ENCODE measurements at places on chromosomes 16 and 17.

- no peak for DNase-seq
Measured at GRCh38 chr17:79777120-79777893, 641 bp upstream of the CBX2 start.

GRCh38 chr17:17119533-17119932 is 77.3 kb downstream of the MPRIP start:
- no peak for DNase-seq

GRCh38 chr17:50763716-50764475 is 3.4 kb downstream of the ANKRD40CL start:
- DNase-seq = peak; percentile 60

- no peak for DNase-seq
Measured at GRCh38 chr17:34257299-34257985, 2.4 kb downstream of the CCL2 start.

DNA sequence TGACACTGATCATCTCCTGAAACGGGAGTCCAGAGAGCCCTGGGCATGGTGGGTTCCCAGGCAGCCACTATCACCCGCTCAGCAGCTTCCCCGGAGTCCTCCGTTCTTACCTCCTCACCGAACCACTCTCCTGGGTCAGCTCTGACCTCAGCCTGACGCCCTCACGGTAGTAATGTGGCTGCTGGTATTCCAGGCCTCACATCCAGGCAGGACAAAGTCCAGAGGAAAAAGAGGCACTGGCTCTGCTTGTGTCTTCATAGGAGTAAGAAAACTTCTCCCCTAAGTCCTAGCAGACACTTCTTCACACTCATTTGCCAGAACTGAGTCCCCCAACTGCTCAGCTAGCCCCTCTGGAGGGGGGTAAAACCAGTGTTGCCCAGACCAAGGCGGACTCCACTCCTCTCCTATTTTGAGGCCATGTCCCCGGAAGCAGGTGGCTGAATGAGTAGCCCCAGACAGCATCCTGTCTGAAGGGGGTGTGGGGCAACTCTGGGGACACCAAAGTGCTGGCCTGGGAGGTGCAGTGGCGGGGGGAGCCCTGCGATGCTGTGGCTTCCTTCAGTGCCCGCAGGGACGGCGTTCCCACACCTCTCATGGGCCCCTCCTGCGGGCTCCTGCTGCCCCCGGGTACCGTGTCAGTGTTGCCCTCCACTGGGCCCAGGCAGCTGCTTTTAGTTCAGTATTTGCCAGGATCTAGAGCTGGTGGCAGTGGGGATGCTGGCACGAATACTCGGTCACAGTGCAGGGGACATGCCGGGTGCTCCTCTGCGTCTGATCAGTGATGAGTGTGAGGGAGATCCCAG is 5.4 kb downstream of the FSCN2 start:
- no peak for DNase-seq

DNA sequence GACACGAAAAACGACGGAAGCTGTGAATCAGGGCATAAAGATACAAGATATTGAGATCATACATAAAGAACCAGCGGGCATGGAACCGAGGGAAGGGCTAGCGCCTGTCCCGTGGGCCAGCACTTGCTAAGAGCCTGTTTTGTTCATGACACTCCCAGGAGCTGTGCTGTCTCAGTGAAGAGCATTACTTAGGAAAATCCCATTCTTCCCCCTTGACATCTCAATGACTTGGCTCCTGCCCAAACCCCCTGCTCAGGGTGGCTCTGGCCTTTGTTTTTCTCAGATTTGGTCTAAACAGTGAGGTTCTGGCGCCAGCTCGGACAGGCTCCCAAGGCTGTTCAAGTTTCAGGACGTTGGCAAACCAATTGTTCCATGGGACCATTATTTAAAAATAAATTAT is 79.1 kb upstream of the SEC14L1 start:
- DNase-seq = no peak

DNA sequence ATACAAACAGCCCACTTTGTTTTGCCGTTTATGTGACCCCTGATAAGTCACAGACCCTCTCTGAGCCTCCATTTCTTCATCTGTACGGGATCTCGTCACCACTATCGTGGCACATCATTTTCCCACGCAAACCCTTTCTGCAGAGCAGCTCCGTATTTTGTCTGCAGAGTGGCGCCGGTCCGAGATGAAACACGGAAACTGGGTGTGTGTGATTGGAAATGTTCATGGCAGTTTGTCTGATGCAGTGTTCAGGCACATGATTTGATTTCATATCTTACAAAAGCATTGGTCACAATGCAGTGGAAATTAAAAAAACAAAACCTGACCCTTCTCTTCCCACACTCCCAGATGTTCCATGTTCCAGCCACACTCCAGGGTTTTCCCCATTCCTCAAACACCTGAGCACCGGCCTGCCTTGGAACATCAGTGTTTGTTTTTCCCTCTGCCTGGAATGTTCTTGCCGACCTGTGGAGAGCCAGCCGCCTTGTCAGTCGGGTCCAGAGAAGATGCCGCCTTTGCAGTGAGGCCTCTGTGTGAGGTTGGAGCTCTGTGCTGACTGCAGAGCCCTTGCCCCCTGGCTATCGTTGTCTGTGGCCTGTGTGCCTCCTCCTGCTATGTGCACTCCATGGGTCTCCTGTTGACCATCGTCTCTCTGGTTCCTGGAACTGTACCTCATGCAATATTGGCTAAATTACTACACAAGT is 39.2 kb downstream of the NT5M start:
- DNase-seq = no peak

DNA sequence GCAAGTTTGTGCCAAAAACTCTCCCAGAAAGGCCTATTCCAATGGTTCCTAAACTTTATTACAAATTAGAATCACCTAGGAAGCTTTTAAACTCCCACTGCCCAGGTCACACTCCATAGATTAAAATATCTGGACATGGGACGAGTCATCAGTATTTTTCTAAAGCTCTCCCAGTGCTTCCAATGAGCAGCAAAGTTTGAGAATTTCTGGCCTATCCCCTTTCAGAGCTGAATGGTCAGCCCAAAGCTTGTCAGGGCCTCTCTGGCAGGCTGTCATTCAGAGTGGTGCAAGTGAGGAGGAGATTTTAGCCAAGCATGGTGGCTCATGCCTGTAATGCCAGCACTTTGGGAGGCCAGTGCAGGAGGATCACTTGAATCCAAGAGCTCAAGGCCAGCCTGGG is 2.4 kb downstream of the BCL6B start:
- DNase-seq = no peak

GRCh38 chr17:3727041-3727440 is 3.3 kb downstream of the HASPIN start:
- DNase-seq = no peak

DNA sequence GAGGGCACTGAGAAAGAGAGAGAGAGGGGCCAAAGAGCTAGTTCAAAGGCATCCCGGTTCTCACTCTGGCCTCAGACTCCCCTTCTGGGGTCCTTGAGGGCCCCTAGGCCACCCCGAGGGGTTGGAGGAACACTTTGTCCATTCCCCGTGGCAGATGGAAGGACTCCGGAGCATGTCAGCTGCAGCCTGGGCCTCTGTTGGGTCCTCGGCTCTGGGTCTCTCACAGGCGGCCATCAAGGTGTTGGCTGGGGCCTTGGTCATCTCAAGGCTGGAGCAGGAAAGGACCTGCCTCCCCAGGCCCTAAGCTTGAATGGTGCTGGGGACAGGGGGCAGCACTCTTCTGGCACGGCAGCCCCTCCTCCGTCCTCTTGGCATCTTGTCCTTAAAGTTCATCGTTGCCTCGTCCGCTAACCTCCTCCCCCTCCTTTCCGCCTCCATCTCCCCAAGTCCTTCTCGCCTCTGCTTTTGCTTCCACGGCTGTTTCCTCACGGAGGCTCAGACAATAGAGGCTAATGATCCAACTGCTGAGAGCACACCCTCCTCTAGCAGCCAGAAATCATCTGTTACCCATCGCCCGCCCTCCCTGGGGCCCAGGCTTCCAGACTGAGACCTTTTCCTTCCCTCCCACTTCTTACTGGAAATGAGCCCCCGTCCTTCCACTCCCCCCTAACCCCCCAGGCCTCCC is 23.3 kb downstream of the CCR7 start:
- DNase-seq = no peak

DNA sequence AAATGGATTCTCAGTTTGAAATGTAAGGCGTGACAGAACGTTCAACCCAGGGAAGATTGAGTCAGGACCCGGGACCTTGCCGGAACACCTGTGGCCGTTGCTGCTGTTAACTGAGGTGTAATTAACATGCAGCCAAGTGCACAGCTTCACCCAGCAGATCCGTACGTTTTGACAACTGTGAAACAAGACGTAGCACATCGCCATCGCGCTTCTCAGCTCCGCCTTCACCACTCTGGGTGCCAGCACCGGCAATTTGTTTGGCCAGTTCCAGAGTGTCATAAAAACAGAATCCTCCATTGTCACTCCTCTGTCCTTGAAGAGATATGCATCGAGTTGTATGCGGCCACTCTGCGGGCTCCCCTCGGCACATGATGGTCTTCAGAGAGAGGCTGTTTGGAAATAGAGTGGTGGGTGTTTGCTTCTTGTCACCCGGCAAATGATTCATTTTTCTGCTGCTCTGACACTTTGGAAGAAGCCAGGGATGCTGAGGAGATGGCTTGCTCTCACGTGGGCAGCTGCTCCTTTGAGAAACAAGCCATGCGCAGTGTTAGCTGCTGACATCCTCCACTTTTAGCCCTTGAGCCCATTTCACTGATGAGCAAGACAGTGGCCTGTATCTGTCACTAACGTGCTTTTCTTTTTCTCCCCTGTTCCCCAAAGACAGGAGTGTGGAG is 22.6 kb downstream of the NAA60 start:
- no peak for DNase-seq

DNA sequence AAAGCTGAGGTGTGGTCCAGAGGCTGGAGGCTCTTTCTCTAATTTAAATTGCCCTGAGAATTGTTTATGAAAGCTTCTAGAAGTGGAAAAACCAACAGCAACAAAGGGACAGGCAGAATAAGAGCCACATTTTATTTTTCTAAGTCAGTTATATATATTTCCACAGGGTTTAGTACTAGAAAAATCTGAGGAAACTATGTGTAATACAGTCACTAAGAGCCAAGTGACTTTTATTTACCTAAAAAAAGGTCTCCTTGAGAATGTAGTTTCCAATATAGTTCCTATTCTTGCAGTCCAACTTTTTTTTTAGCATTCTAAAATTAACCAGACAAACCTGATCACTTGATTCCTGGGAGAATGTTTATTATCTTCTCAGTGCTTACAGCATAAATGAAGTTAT is 296.6 kb upstream of the MYOCD start:
- DNase-seq = no peak

DNA sequence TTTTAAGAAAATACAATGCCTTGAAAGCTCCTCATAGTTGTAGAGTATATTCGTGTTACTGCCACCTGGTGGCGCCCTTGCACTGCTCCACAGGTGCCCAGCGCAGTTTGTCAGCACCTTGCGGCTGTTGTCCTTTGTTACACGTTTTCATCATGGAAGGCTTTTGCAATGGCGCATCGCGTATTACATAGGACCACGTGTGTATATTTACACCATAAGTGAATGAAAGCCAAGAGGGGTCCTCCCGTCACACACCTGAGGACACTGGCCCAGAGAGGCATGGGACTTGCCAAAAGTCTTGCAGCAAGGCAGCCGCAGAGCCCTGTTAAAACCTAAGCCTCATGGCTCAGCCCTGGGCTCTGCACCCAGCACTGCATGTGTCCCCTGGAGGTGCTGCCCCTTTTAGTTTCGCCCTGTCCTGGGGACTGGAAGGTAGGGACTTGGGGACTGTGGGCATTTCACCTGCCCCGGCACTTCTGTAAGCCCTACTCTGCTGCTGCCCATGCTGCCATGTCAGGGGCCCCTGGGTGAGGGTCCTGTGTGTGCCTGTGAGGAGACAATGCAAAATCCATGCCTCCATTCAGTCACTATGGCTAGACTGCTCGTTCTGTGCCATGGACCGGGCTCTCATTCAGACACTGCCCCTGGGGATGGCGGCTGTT is 24.3 kb downstream of the POLR3E start:
- peak; percentile 84 for DNase-seq

DNA sequence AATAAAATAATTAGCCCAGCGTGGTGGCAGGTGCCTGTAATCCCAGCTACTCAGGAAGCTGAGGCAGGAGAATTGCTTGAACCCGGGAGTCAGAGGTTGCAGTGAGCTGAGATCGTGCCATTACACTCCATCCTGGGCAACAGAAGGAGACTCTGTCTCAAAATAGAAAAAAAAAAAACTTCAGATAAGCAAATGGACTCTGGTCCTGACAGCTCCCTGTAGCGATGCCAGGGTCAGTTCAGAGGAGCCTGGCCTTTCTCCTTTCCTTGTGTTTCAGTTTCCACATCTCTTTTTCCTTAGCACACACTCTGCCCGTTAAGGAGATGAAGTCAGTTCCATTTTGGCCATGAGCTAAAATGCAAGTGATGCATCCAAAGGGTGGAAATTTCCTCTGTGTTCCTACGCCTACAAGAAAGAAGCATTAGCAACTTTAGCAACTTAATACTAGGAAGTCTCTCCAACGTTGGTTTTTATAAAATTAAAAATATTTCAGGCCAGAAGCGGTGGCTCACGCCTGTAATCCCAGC is 11.6 kb upstream of the GRB2 start:
- DNase-seq = no peak

- no peak for DNase-seq
Measured at GRCh38 chr16:84054916-84055315, 12.3 kb upstream of the SLC38A8 start.

DNA sequence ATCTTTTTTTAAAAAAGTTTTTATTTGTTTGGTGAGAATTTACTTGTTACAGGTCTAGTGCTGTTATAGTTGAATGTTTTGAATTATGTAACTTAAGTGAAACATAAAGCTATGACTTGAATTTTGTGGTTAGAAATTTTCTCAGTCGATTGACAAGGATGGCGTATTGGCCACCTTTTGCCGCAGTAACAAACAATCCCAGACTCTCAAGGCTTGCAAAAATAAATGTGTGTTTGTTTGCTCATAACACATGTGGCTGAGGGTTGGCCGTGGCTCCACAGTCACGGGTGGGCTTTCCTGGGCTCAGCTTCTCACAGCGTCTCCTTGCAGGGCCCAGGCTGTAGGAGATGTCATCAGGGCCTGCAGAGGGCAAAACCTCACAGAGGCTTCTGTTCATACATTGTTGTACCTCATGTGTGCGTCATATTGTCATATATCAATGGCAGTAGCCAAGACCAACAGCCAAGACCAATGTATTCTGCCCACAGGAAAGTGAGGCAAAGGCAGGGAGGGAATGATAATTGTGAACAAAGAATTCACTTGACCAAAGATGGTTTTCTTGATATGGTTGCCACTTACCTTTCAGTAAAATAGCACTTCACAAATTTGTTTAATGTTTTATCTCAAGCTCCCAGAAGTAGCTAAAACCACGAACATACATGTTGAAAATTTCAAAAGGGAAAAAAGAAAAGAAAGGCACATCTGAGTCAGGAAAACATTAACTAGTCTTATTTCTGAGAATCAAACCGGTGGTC is 93.5 kb downstream of the WWOX start:
- no peak for DNase-seq

- no peak for DNase-seq
Measured at GRCh38 chr16:86570558-86571529, 4.2 kb downstream of the FOXC2 start.

DNA sequence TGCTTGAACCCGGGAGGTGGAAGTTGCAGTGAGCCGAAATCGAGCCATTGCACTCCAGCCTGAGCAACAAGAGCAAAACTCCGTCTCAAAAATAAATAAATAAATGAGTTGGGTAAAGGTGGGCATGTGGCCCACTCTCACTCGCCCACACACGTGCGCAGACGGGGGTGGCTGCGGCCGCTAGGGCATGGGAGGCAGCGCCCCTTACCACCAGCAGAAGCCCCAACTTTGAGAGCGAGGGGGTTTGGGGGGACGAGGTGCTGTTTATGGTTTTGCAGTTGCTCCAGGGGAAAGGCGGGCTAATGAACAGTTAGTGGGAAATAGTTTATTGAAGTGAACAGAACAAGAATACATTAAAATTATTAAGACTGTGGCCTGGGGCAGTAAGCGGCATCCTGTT is 14.9 kb upstream of the RBFOX3 start:
- no peak for DNase-seq

All from cerebellum (tissue), 4 donors.